ENCODE measurements at places on chromosomes 4 and X.
A peak's percentile ranks its signal among the peaks of the same experiment; 100 is the strongest.

DNA sequence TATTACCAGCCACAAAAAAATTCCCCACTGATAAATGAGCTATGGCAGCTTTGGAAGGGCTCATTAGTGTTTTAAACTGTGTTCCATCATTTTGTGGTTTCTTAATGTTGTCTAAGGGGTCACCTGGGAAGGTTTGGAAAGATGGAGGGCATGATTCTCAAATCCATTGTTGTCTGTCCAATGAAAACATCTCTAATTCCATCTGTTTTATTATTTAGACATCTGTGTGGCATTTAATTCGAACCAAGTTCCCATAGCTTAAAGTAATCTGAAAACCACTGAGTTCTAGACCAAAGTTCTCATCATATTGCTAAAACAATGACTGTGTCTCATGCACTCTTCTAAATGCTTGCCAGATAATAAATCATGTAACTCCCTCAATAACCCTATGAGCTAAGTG lies 103.8 kb upstream of the PPP3CA start:
- DNase-seq = no peak

- no peak for DNase-seq
Measured at GRCh38 chrX:97334850-97335249, 451.1 kb downstream of the RPA4 start.

- DNase-seq = no peak
Measured at GRCh38 chrX:55490974-55491373, 1.3 kb upstream of the USP51 start.

DNA sequence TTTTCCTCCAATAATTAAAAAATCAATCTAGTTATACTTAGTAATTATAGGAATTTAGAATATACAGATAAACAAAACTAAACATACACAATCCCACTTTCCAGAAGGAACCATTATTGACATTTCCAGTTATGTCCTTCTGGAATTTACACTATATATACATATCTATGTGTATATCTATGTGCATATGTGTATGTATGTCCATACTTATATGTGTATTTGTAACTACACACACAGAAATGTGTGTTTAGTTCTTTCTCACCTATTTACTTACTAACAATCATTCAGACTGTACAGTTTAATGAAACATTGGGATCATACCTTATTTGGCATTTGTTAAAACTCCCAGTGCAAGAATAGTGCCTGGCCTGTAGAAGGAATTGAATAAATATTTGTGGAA lies 126.4 kb downstream of the FHIP1A start:
- no peak for DNase-seq

DNA sequence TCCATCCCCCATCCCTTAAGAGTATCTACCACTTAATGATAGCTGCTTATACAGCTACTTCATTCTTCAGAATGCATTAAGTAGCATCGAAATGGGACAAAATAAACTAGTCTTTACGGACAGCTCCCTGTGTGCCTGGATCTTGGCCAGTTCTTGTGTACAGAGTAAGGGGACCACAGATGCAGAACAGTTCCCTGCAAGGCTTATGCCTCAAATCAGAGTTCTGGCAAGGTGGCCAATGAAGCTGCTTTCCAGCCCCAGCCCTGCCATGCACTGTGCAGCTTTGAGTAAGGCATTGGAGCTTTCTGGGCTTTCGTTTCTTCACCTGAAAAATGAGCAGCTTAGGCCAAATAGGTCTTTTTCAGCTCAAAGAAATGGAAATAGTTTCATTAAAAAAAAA lies 14.2 kb downstream of the CLNK start:
- DNase-seq = no peak

- DNase-seq = peak; percentile 2
Measured at GRCh38 chrX:7170898-7171297, 22.9 kb upstream of the PUDP start.

- no peak for DNase-seq
Measured at GRCh38 chr4:13580036-13580435, 35.7 kb upstream of the NKX3-2 start.

DNA sequence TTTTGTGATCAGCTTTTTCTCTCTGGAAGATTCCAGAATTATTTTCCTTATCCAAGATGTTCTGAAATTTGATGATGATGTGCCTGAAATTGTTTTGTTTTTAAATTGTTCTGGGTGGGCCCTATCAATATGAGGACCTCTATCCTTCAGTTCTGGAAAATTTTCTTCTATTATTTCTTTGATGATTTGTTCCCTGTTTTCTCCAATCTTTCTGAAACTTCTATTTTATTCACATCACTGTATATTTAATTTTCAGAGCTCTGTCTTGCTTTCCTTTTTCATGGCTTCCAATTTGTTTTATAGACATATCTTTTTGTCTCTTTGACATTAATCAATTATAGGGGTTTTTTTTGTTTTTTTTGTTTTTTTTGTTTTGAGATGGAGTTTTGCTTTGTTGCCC lies 12.2 kb upstream of the FNIP2 start:
- no peak for DNase-seq

DNA sequence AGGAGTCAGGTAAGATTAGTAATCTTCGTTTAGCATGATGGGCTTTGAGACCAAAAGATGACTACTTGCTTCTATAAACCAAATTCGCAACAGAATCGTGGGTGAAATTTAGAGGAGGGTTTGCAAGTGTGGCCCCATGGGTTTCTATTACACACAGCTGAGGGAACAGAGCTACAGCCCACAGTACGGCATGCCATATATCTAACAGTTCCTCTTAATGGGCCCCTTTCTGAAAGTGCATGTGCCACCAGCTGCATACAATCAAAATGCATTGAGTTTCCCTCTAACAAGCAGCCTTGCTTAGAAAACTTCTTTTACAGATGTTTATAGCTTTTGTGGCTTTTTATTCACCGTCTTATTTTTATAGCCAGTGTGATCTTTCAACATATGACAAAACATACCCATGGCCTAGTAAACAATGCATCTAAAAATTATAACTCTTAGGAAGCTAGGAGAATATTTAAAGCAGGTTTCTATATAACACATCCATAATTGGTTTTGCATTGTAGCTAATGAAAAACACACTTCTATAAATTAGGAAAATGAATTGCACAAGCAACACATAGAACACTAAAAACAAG lies 202.1 kb downstream of the PRDM5 start:
- DNase-seq = no peak

GRCh38 chr4:174387143-174387542 lies 103.4 kb downstream of the CEP44 start:
- no peak for DNase-seq

- no peak for DNase-seq
Measured at GRCh38 chrX:84064814-84065213, 123.2 kb downstream of the RPS6KA6 start.

DNA sequence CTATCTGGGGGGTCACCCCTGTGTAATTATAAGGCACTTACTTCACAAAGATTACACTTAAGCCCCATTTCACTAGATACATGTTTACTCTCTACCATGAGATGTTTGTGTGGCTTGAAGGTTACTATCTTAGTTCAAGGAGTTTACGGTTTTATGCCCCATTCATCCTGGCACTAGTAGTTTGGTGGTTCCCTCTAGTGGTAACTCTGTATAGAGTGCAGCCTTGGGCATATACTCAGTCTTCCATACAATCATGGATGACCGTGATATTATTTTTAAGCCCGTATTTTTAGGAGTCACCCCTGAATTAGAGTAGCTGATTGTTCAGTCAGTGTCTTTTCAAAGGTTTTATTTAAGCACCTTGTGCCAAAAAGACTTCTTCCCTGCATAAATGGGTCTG lies 109.9 kb upstream of the FAM47C start:
- DNase-seq = no peak

DNA sequence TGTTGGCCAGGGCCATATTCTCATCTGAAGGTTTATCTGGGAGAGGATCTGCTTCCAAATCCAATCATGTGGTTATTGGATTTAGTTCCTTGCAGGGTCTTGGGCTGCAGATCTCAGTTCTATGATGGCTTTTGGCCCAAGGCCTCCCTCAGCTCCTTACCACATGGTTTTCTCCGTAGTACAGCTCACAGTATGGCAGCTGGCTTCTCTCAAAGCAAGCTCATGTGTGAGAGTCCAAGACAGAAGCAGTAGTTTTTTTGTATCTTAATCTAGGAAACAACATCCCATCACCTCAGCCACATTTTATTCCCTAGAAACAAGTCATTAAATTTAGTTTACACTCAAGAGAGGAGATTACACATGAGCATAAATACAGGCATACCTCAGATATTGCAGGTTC lies 24.5 kb downstream of the MND1 start:
- DNase-seq = no peak

DNA sequence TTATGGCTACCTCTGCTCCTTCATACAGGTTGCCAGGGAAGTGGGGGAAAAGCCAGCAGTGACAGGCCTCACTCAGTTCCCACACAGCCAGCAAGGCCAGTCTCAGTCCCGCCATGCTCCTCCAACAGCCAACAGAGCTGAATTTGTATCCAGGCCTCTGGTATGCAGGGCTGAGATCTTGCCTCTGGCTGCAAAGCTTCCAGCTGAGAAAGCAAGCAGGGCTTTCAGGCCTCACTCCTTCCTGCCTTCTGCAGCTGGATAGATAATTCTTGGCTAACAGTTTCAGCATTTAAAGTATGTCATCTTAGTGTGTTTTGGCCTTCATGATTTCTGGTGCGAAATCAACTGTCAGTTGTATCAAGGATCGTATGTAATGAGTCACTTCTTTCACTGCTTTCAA lies 103.6 kb downstream of the GNL3L start:
- DNase-seq = no peak

DNA sequence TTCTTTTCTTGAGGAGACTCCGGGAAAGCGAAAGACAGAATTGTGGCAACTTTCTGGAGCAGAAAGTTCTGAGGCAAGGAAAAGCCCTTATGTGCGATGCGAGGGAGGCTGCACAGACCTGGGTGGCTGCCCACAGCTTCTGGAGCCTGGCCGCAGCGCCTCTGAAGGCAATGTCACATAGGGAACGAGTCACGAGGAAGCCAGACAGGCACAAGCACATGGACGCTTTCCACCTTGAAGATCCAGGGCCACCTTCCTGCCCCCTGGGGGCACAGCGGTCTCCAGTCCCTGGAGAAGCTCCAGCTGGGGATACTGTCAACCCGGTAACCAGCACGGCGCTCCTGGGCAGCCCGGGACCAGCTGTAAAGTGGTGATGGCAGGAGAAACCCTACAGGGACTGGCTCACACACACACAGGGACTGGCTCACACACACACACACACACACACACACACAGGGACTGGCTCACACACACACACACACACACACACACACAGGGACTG lies 69.8 kb downstream of the MTNR1A start:
- DNase-seq = no peak

DNA sequence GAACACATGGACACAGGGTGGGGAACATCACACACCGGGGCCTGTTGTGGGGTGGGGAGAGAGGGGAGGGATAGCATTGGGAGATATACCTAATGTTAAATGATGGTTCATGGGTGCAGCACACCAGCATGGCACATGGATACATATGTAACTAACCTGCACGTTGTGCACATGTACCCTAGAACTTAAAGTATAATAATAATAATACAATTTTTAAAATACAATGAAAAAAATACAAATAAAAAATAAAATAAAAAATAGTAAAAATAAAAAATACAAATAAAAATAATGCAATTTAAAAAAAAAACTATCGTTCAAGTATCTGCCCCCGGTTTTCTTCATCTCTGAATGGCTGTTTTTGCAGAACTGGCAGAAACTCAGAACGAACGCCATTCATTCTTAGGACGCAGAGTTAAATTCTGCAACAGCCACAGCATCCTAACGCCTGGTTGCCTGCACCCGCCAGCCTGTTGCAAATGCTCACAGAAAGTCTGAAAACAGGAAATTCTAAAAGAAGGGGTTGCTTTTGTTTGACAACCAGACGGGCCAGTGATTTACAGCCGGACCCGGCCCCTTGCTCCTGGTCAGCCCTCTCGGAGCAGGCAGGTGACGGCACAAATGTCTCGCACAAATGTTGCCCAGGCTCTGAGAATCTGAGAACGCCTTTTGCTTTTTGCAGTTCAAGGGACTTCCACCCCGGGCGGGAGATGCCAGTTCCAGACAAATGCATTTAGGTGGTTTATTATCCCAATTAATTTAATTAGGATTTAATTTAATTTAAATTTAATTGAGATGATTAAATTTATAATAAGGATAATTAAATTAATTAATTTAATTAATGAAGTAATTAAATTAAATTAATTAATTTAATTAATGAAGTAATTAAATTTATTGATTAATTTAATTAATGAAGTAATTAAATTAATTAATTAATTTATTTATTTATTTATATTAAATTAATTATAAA lies 47.8 kb downstream of the CRLF2 start:
- no peak for DNase-seq

GRCh38 chr4:41012293-41012692 lies 202.0 kb downstream of the APBB2 start:
- no peak for DNase-seq

DNA sequence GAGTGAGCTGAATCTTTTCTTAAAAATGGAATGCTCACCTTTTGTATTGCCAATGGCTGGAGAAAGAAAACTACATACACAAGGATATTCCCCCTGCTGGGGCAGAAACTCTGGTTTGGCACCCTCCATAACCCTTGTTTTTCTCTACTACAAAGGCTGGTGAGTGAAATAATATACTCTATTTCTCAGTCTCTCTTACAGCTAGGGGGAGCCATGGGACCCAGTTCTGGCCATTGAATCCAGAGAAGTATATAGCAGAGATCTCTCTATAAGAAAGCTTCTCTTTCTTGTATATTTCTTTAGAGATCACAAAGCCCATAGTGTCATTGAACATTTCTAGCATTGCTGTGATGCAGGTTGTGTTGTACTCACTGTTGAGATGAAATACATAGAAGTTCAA lies 49.8 kb downstream of the SMPX start:
- no peak for DNase-seq

GRCh38 chr4:98749206-98749605 lies 90.8 kb upstream of the TSPAN5 start:
- DNase-seq = no peak

GRCh38 chrX:150693725-150694574 lies 754 bp downstream of the MTMR1 start:
- peak; percentile 60 for DNase-seq

GRCh38 chr4:46819095-46819494 lies 90.0 kb downstream of the COX7B2 start:
- DNase-seq = no peak

All from stimulated activated CD4-positive, alpha-beta T cell treated with anti-CD3 and anti-CD28 coated beads, Interleukin-12 subunit alpha, Interleukin-12 subunit beta, amount 100 ng/mL, for 24 hours (primary cell).